ENCODE measurements at places on chromosomes 2 and 18.

DNA sequence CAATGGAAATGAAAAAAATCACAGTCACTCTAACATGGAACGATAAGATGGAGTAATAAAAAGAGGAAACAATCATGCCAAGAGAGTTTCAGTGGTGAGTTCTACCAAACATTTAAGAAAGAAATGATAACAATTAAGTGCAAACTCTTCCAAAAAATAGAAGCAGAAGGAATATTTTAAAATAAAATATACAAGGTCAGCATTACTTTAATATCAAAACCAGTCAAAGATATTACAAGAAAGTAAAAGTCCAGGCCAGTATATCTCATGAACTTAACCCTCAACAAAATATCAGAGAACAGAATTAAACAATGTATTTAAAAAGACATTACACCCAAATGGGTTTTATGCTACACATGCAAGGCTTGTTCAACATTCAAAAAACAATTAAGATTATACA, 829.4 kb downstream of the TRIB2 start:
- no peak for DNase-seq

- peak; percentile 80 for DNase-seq
Observed at GRCh38 chr2:177265824-177266817, 1.6 kb upstream of the NFE2L2 start.

- DNase-seq, result no peak
Observed at GRCh38 chr2:200369886-200370285, 63.4 kb downstream of the SPATS2L start.

DNA sequence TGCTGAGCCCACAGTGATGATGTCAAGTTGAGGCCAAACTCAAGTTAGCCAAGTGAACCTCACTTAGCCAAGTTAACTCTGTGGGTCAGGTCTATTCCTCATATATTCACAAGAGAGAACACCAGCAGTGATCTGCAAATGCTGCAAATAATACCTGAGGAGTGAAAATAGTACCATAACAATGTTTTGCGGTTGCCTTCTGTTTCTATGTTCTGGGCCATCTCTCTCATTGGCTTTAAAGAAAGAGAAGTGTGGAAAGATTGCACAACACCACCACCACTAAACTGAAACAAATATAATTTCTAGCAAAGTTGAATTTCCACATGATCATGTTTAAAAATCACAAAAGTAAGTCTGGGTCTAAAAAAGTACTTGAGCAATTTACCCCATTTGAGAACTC, 211.1 kb upstream of the GALNT5 start:
- no peak for DNase-seq

GRCh38 chr2:179376881-179377280, 112.2 kb upstream of the SESTD1 start:
- peak; percentile 75 for DNase-seq

DNA sequence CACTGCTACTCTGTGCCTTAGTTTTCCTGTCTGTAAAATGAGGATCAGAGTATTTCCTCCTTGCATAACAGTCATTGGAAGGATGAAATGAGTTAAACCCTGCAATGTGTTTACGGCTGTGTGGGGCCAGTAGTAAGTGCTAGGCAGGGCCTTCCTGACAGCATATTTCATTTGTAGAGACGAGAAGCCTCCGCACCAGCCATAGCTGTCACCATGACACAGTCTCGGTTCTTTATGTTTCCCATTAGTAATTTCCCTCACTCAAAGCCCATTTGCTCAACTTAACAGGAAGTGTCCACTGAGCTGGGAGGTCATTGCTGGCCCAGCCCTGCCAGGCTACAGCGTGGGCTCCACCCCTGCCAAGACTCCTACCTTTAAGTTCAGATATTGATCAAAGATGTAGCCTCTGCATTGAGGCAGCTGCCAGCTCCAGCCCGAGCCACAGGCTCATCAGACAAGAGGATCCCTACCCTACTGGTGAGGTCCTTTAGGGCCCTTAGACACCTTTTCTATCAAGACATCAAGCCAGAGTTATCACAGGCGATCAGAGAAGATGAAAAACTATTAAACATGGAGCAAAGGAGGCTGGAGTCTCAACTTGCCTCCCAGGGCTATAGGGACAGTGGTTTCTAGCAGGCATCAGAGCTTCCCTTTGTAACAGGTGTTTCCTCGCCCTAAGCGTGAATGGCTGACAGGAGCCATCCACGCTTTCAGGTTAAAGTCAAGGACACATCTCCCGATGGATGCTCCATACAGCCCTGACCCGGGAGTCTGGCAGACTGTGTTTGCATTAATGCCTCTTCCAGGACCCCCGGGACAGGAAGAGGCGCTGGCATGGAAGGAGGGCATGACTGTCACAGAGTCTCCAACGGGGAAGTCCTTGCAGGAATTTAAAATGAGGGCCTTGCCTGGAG, 251.7 kb downstream of the NDUFA10 start:
- DNase-seq, result no peak

DNA sequence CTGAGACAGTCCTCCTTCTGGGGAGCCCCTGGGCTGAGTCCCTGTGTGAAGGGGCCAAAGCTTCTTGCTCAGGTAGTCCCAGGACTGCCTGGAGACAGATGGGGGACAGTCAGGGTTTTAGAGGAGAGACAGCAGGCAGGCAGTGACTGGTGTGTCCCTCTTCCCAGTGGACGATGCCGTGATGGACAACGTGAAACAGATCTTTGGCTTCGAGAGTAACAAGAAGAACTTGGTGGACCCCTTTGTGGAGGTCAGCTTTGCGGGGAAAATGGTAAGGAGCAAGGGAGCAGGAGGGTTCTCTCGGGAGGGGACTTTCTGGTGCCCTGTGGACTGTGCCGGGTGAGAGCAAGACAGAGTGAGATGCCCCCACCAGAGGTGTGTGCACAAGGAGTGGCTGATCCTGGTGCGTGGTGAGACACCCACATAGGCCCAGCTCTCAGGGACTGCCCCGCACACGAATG, 74.8 kb downstream of the DYSF start:
- DNase-seq, result no peak

DNA sequence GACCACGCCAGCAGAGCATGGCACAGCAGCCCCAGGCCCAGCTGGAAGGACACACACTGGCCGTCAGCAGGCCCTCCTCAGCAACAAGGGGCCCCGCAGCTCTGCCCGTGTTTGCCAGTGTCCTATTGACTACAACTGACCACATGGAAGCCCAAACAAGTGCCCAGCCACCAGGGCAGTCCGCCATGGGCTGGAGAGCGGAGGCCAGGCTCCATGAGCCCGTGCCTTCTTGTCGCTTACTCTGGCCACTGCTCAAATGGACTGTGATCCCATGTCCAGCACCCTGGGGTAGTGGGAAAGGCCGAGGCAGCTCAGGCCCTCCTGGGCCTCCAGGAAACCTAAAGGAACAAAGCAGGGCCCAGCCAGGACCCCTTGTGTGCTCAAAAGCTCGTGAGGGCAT, 53.9 kb upstream of the TAF1B start:
- DNase-seq, result no peak

DNA sequence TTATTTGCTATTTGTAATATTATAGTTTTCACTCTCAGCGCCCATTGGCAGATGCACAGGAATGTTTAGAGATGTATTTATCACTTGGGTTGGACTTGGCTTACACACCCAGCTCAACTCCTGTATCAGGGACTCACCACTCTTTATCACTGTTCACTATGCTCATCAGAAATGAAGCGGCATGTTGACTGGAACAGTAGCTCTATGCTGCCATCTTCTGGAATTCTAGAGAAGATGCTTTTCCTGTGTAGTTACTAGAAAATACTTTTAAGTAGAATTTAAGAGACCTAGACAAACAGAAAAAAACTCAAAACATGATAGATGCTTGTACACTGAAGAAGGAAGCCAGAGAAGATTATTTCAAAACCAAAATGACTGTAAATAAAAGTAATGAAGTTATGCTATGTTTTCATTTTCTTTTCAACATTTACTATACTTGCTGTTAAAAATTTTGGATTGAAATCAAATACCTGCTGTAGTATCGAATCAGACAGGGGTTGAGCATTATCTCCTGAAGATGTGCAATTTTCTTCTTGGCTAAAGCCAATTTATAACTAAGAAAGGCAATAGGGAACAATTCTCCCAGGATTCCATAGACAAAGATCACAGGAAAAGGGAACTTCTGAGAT, 47.4 kb upstream of the NXPH2 start:
- DNase-seq, result peak; percentile 61

- peak; percentile 80 for DNase-seq
Observed at GRCh38 chr2:149597668-149598326, 10.2 kb upstream of the MMADHC start.

- no peak for DNase-seq
Observed at GRCh38 chr2:161725297-161725696, 101.1 kb downstream of the SLC4A10 start.

DNA sequence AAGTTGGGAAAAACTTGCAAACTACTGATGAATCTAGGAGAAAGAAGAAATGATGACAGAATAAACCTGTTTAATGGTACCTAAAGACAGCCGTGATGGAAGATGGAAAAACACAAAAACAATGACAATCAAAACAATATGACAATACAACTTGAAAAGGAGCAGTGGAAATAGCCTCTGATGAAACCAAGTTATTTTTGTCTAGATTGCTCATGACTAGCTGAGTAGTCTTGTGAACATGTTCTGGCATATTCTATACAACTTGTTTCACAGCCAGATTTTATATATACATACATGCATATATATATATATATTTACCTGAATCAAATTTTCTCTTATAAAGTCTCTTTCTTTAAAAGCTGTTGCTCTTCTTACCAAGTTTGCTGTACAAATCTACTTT, 439.1 kb downstream of the TGIF1 start:
- no peak for DNase-seq

- DNase-seq, result no peak
Observed at GRCh38 chr2:95277246-95277906, 3.1 kb downstream of the PROM2 start.

DNA sequence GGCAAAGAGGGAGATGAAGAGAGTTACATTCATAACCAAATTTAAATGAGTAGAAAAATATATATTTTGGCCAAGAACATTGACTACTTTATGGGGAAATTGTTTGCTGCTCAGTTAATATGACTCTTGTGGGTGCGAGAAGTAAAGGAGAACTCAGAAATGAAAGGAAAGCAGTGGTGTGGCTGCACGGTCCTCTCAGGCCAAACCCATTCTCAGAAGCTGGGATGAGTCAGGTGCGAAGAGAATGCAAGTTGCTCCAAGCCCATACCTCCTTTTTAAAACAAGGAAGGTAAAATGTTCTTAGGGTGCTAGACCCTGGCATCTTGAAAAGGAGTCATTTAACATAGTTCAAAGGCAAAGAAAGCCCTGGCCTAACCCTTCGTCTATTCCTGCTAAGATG, 258.6 kb downstream of the RAD51AP2 start:
- no peak for DNase-seq

GRCh38 chr18:62364558-62364957, 39.4 kb downstream of the TNFRSF11A start:
- DNase-seq, result no peak

DNA sequence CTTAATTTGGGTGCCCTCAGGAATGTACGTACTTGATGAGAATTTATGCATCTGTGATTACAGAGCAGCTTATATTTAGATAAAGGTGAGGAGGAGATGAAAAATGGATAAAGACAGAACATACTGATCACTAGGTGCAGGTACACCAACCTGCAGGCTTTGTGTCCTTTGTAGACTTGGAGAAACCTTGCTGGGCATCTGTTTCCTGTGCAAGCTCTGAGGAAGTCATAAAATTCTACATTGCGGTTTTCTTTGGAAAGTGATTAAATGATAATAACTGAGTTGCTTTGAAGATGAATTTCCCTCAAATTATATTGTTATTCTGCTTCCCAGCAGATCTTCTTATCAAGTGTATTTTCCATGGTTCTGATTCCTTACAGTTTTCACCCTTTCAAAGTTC, 7.7 kb downstream of the RAB27B start:
- no peak for DNase-seq

DNA sequence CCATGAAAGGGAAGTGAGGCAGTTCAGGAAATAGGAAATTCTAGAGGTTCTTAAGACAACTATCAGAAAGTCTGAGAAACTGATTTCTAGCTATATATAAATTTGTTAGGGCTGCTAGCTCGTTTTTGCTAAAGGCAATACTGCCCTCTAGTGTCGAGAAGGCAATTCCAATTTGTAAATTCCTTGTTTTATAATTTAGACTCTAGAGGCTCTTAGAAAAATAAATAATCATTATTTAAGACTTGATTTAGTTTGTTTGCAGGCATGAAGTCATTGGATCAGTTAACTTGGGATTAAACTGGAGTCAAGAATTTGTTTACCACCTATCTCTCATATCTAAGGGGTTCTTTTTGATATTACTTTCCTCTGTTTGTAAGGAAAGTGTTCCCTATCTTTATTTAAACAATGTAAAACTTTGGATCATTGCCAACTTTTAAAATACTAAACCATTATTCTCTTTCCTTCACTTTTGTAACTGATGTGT, 66.2 kb downstream of the ACVR2A start:
- DNase-seq, result peak; percentile 51

DNA sequence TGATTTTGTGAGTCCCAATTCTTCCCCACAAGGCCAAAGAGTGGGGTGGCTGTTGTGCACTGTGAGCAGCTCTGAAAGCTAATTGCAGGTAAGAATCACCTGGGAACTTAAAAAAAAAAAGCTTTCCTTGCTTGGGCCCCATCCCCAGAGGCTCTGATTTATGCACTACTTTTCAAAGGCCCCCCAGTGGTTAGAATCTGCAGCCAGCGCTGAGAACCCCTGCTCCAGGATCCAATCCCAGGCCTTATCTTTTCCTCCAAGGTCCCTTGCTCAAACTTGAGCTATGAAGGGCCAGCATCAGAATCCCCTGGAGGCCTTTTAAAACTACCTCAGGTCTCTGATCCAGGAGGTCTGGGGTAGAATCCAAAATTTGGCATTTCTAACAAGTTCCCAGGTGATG, 156.8 kb downstream of the UXS1 start:
- DNase-seq, result no peak

- no peak for DNase-seq
Observed at GRCh38 chr18:10182009-10182624, 268.3 kb downstream of the VAPA start.

DNA sequence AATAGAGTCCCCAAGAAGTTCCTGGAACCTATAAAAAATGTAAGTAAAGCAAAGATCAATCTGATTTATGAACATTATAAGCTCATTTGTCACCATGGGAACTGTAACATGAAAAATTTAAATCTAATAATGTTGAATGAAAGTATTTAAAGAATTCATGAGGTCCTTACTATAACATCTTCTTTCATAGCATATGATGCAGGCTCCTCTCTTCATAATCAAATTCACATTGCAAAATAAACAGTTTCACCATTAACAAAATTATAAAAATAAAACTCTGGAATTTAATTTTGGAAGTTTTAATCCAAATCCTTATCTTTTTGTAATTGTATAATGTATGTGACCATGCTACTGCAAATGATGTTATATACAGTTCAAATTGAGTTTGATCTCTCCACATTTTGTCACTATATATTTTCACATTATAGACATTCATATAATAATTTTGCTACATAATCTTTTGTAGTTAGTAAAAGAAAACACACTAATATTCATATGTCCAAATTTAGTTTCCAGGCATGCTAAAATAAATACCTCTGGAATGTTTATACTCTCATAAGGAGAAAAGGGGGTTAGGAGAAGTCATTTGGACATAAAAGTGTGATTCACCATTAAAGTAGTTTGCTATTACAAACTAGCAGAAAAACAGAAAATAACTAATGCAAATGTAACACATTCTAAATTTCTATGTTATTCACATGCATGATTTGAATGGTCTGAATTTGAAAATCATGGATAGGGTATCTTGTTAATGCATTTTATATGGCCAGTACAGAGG, 954.1 kb downstream of the DSC3 start:
- peak; percentile 41 for DNase-seq
